ENCODE measurements at places on chromosomes 2 and 18.

- no peak for DNase-seq
These were observed 70.2 kb downstream of the PARD3B start for GRCh38 chr2:204615456-204615855.

- no peak for DNase-seq
These were observed 29.9 kb downstream of the KLHL29 start for GRCh38 chr2:23414871-23415270.

- DNase-seq, result no peak
These were observed 69.4 kb upstream of the CPO start for GRCh38 chr2:206869824-206870495.

DNA sequence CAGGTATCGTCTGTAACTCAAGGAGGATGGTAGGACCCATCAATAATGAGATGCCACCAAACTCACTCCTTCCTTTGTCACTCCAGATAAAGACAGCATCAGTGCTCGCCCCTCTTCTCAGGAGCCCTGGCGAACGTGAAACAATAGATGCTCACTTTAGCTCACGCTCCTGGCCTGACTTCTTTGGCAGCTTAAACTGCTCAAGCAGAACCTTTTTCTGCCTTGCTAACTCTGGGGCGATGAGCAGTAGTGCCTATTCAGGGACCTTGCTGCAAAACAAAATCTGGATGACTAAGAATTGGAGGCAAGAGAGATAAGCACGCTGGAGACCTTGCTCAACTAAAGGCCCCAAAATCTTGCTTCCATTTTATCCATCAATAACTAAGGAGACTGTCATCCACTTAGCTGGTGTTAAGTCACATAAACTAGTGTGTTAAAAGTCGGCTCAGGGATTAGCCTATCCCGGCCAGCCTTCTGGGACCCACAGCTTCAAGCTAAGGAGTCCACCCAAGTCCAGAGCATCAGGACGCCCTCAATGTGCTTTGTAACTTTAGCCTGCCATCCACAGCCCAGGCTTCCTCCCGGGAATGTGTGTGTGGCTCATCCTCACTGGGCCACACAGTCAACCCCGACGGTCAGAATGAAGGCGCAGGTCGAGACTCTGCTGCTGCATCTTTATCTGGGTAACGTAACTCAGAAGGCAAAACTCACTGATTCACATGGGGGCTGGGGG lies 38.9 kb downstream of the ZNF516 start:
- no peak for DNase-seq

DNA sequence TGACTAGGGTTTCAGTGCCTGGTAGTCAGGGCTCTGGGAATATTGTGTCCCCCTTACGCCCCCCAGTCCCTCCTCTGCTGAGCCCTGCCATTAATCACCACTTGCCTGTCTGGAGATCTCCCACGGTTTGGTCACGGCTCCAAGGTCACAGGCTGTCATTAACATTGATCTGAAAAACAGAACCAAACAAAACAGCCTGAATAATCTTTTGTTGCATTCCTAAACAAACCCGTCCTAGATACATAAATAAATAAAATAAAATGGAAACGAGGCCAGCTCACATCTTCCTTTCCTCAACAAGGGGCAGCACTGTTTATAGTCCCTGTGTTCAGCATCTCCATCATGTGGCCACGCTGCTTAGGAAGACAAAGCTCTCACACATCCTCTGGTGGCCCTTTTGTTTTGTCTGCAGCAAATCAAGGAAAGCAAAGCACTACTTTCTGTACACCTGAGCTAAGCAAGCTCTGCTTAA lies 282.8 kb downstream of the AGPS start:
- no peak for DNase-seq

DNA sequence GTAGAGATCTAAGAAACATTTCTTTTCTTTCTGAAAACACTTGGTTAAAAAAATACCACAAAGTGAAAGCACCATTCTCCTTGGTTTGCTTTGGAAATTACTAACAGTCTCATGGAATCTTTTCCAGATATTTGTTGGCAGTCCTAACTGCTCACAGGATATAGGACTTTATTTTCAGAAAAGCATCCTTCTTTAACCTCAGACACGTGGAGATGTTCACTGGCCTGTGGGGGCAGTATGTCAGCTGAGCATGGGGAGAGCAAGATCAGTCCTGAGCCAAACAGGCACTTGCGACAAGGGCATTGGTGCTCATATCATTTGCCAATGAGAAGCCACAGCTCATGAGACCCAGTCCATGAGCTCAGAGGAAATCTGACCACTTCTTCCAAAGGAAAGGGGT lies 371.9 kb downstream of the NBAS start:
- DNase-seq, result no peak

DNA sequence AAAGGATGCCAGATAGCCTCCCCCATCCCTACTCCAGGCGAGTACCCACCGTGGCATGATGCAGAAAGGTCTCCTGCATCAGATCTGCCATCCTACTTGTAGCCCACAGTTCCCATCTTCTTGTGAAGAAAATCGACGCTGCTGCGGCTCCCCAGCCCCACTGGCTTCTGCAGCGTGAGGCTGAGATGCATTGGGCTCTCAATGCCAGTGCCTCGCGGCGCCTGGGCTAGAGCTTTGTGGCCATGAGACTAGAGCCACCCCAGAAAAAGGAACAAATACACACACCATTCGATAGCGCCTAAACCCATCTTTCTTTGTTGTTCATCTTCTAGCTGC lies 2.8 kb downstream of the NOL4 start:
- no peak for DNase-seq

GRCh38 chr2:9832586-9832985 lies 10.7 kb upstream of the TAF1B start:
- DNase-seq, result no peak

Data from brain pericyte (primary cell).